ENCODE measurements at places on chromosomes 12 and 14.
A peak's percentile ranks its signal among the peaks of the same experiment; 100 is the strongest.

DNA sequence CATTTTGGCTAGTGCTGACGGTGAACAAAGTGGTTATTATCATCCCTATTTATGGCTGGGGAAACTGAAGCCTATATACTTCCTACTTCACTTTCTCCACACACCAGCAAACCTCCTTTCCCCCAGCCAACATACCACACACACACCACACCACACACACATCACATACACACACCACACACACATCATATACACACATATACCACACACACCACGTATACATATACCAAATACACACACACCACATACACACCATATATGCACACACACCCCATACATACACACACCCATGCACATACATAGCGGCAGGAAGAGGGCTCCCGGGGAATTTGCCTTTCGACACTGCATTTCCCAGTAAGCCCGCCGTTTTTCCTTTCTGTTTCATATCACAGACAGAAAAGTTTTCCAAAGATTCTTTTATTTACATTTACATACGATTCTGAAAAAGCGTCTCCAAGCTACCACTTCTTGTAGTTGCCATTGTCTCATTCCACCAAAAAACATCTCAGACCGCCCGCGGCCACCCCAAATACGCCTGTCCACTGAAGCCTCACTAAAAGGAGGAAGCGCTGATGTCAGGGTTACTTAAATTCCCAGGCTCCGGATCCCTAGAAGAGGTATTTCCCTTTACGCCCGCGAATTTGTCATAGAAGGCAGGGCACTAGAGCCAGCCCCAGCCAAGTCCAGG is 823 bp upstream of the RAB5B start:
- DNase-seq = peak; percentile 64

- no peak for DNase-seq
These were observed 20.9 kb downstream of the PLEKHA5 start for GRCh38 chr12:19150273-19150900.

- no peak for DNase-seq
These were observed 147.6 kb downstream of the DPF3 start for GRCh38 chr14:72745991-72746980.

DNA sequence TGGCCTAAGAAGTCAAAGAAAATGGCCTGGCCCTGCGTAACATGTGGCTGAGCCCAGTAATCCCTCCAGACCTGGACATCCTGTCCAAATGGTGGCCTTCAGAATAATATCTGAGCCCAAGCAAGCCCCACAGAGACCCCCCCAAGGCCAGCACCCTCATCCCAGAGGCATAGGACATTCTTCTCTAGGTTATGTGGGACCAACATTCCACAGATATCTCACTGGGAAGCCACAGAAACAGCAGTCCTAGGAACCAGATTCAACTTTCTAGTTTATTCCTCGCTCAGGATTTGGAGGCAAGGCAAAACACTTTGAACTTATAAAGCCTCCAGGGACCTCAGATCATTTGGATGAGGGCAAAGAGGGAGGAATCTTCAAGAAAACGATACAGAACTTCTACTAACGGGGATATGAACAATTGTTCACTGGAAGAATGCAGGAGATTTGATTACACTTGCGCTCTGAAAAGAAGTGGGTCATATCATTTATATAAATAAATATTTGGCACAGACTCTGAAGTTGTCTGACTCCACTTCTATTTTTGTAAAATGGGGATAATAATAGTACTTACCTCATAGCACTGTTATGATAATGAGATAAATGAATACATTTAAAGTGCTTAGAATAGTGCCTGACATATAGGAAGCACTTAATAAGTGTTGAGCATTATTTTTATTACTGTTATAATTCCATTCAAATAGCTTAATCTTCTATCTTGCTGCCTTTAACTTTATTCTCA is 171.5 kb downstream of the NUAK1 start:
- no peak for DNase-seq

DNA sequence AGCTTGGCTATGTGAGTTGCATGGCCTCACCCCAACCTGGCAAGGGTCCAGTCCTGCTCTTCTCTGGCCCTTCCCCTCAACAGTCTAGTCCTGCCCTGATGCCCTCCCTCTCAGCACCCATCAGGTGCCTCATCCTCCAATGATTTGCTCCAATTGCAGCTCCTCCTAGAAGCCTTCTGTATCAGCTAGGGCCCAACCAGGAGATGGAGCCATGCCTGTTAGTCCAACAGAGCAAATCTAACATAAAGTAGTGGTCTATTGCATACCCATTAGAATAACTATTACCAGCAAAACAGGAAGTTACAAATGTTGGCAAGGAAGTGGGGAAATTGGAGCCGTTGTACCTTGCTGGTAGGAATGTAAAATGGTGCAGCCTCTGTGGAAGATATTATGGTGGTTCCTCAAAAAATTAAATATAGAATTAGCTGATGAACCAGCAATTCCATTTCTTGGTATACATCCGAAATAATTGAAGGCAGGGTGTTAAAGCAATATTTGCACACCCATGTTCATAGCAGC is 163.5 kb downstream of the VRK1 start:
- DNase-seq = no peak

DNA sequence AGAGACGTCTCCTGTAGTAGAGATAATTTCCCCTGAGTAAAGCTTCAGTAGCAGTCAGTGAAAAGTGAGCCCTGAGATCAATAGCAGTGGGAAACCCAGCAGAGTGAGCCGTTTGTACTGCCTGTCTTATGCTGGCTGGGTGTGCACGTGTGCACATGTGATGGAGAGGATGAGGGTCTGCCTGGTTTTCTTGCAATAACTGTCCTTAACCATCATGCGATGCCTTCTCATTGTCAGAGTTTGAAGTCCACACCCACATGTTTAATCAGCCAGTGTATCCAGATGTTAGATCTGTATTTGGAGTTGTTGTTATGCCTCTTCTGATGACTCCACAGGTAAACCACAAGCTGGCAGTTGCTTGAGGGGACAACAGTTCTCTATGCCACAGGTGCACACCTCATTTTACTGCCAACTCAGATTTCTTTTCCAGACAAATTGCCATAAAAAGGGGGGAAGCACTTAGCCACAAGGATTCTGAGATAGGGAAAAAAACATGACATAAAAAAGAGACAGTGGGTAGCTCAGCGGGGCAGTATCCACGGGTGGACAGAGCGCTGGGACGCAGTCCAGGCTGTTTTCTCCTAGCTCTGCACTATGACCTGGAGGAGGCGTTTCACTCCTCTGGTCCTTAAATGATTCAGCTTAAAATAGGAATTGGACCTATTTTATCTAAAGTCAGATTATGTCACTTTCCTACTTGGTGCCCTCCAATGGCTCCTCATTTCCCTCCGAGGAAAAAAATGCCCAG is 192.3 kb downstream of the ANO6 start:
- DNase-seq = no peak

DNA sequence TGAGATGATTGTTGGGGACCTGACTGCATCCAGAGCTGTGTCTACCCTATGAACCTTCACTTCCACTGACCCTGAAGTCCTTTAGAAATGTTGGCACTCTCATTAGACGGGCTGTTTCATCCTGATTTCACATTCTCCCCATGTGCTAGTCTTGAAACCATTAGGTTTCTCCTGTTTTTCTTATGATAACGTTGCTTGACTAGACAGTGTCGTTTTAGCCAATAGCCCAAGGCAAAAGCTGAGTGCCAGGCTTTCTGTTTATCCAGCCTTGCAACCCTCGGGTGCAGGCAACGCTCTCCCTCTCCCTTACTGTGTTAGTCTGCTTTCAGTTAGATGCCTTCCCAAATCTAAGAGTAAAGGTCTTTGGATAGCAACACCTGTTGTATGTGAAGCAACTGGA is 30.1 kb downstream of the DACT1 start:
- DNase-seq = no peak

DNA sequence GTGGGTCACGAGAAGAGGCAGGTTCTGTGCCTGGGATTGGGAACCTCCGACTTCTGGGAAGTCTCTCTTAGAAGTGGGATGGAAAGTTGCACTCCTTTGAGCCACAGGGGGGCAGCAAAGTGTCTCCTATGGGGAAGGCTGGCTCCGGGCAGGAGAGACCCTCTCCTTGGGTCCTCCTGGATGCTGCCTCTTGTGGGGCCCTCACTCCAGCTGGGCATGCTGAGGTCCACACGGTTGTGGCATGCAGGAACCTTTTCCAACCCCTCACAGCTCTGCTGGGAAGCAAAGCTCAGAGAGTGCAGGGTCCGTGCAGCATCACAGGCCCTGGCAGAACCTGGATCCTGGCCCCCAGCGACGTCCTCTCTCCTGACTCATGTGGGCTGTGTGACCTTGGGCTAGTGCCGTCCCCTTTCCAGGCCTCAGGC is 17.4 kb downstream of the SDSL start:
- DNase-seq = no peak

- DNase-seq = no peak
These were observed 210.6 kb upstream of the NOVA1 start for GRCh38 chr14:26808407-26808806.

GRCh38 chr14:57485635-57486034 is 8.0 kb downstream of the CCDC198 start:
- no peak for DNase-seq

GRCh38 chr14:58774531-58774930 is 136.8 kb downstream of the DACT1 start:
- no peak for DNase-seq
